ENCODE measurements at places on chromosomes 5 and 9.
A peak's percentile ranks its signal among the peaks of the same experiment; 100 is the strongest.

DNA sequence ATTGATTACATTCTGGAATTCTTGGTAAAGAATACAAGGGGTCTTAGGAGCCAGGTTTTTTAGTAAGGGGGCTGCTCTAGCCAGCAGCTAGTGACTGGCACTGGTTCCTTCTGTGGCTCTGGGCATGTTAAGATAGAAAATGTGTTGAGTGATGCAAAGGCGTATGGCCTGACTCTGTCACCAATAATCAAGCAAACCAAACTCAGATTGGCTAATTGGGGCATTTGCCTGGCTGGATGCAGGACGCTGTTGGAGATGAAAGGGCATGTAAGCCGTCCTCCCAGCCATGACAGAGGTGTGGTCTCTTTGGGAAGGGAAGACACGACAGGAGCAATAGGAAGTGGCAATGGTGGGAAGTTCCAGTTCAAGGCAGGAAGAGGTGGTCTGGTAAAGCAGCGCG lies 87.6 kb upstream of the CTSL start:
- no peak for DNase-seq

DNA sequence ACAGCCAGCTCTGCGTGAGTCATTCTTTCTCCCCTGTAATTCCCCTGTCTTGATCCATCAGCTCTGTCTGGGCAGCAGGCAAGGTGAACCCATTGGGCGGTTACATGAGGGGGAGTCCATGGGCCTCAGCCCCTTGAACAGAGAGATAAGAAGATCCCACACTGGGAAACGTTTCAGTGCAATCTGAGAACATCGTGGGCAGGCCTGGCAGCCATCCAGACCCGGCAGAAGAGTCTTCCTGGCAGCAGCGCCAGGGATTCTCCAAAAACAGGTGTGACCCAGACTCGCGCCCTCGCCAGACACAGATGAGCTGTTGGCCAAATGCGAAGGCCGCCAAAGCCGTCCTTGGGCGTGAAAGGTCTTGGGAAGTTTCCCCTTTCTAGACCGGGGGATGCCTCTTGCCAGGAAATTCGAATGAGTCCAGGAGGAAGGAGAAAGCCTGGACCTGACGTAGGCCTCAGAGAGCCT lies 6.4 kb upstream of the SLC12A7 start:
- no peak for DNase-seq

- peak; percentile 84 for DNase-seq
Observed at GRCh38 chr9:108478431-108479332, 377.1 kb downstream of the ACTL7B start.

GRCh38 chr5:197892-198489 lies 6.7 kb downstream of the LRRC14B start:
- DNase-seq = no peak

DNA sequence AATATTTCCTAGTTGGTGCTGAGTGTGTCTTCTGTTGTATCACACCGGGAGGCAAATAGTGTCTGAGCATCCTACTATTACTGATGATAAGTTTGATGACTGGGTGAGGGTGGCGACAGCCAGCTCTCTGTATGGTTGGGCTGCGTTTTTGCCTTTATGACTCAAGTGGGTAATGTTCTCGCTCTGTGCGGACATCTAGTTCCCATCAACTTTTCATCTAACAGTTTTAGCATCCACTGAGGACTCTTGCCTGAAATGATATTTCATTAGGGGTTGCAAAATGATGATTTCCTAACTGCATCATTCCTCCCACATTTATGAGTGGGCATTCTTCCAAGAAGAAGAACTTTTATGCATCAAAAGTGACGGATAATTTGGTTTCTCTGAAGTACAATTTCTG lies 26.5 kb downstream of the HMCN2 start:
- peak; percentile 22 for DNase-seq

DNA sequence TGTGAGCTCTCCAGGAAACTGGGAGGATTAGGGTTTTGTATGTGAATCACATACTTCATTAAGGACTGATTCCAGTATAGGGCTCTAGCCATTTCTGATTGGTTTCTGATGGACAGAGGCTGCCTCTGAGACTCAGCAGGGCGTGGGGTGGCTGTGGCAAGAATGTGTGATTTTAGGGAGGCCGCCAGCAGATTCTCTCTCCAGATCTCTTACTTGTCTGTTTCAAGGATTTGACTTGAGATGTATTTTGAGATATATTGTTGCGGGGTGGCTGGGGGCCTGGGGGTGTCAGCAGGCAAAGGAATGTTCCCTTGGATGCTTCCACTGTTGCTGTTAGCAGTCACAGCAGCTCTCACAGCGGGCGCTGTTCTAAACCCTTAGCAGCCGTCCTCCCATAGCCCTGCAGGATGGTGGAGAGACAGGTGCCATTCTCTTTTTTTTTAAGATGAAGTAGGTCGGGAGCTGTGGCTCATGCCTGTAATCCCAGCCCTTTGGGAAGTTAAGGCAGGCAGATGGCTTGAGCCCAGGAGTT lies 8.0 kb upstream of the HNRNPAB start:
- DNase-seq = no peak

DNA sequence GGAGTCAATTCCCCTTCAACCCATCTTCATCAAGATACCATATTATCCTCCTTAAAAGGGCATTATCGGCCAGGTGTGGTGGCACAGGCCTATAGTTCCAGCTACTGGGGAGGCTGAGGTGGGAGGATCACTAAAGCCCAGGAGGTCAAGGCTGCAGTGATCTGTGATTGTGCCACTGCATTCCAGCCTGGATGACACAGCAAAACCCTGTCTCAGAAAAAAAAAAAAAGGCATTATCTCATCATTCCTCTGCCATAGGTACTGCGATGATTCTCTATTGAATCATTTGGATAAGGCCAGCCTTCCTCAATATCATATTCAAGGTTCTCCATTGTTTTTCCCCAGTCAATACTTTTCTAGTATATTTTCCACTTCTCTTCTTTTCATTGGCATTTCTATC lies 39.2 kb upstream of the RAB3C start:
- DNase-seq = no peak

DNA sequence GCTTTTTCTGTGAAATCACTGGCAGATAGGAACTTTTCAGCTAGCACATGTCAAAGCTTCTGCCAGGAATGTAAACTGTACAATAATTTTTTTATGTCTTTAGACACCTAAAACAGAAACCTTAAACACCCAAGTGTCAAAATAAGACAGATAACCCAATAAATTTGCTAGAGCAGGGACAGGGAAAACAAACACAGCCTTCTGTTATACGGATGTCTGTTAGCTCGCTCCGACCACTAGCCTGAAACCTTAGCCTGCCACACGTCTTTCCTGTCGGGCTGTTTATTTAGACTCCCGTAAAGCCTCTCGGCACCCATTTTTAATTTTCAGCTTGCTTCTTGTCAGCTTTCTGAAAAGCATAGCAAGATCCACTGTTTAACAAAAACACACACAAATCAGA lies 355.4 kb upstream of the SLC24A2 start:
- DNase-seq = no peak

DNA sequence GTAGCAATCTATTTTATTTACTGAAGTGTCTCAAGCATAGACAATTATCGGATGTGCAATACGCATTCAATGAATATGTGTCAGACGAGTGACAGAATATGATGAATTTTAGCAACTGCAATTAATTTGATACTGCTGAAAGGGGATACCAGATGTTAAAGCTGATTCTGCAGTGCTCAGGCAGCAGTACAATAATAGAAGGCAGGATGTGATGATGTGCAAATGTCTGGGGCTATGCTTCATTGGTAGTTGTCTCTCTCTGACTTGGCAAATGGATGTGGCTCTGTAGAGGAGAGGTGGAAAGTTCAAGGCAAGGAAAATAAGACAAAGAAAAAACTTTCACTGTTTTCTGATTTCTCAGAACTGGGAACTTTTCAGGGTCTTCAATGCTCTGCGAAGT lies 721.2 kb downstream of the CDH18 start:
- no peak for DNase-seq

DNA sequence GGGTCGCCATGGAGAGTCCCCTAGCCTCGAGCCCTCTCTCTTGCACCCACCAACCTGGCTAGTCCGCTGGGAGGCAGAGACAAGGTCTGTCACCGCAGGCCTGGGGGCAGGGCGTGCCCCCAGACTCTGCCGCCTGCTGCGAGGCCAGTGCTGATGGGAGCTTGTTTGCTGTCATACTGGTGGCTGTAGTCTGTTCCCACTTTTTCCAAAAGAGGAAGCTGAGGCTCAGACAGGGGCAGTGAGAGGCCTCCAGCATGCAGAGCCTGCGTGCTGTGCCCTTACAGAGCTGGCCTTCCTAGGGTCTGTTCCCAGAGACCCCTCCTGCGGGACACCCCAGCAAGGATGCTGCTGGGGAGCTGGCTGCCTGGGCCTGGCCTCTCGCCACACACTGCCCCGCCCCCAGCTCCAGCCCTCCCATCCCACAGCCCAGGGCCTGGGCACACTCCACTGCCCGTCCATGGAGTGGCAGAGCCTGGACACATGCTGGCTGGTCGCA lies 21.0 kb upstream of the SUSD3 start:
- no peak for DNase-seq

- DNase-seq = no peak
Observed at GRCh38 chr9:121989010-121989409, 104.1 kb downstream of the TTLL11 start.

DNA sequence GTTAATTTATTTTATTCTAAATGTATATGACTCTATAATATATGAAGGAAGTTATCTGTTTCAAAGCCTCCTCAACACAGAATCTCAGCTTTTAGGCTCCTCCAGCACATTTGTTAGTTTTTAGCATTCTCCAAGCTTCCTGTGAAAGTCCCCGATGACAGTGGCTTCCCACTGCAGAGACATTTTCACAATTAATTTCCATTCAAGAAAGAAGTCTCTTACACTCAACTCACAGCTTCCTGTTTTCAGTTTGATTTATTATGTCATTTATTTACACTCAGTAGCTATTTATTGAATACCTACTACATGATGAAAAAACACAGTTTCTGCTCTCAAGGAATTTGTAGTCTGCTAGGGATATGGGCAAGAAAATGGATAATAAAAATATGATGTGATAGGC lies 2228.2 kb upstream of the WWC1 start:
- no peak for DNase-seq

- no peak for DNase-seq
Observed at GRCh38 chr5:174692982-174693422, 31.4 kb upstream of the MSX2 start.

- no peak for DNase-seq
Observed at GRCh38 chr5:4762316-4762715, 377.8 kb upstream of the ADAMTS16 start.

DNA sequence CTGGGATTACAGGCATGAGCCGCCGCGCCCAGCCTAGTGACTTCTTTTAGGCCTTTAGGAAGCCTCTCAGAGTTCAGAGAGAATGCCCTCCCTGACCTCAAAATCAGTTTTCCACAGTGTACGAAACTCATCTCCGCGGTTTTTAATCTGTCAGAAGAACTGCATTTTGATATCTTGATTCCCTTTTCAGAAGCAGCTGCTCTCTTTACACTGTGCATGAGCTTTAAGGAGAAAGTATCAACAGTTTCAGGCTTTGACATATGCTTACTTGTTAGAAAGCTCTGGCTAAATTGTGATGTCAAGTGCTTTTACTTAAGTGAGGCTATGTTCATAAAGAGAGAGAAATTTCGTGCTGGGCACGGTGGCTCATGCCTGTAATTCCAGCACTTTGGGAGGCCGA lies 74.6 kb downstream of the USP20 start:
- DNase-seq = no peak

DNA sequence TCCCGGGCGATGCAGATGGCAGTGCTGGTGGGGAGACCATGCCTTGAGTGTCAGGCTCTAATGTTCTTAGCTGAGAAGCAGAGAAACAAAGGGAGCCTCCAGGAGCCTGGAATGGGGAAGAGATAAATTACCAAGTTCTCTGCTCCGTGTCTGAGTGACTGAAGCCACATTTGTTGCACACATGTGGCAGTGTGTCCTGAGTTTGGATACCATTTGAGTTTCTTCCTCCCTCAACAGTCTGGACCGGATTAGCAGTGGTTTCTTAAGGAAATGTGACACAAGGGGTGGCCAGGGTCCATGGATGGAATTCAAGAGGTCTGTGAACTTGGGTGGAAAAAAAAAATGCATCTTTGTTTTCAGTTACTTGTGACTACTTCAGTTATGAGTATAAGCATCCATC lies 50.7 kb upstream of the GARNL3 start:
- no peak for DNase-seq

DNA sequence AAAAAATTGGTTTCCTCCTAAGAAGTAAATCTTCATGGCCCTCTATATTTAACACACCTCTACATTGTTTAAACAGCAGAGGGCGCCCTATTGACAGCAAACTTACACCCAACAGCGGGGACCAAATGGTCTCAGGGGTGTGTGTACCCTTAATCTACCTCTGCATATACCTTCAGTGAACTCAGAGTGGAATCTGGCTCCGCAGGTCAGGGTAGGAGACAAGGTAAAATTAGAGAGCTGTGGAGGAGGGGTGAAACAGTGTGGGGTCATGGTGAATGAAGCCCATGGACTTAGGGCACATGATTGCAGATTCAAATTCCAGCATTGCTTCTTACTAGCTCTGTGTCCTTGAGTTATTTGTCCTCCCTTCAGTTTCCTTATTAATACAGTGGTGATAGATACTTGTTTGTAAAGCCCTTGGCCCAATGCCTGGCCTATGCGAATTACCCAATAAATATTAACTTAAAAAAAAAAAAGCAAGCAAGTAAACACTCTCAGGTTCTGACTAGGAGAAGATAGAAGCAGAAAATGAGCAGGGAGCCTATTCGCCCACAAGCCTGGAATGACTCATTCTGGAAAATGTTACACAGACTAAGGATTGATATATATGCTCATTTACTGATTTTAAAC lies 122.9 kb downstream of the CAVIN4 start:
- DNase-seq = no peak

- DNase-seq = peak; percentile 19
Observed at GRCh38 chr5:171907725-171908343, 98.6 kb downstream of the FBXW11 start.

- no peak for DNase-seq
Observed at GRCh38 chr9:69425136-69425801, 100.3 kb downstream of the ENTREP1 start.

GRCh38 chr9:128721487-128722010 lies 2.4 kb downstream of the ZDHHC12 start:
- no peak for DNase-seq

DNA sequence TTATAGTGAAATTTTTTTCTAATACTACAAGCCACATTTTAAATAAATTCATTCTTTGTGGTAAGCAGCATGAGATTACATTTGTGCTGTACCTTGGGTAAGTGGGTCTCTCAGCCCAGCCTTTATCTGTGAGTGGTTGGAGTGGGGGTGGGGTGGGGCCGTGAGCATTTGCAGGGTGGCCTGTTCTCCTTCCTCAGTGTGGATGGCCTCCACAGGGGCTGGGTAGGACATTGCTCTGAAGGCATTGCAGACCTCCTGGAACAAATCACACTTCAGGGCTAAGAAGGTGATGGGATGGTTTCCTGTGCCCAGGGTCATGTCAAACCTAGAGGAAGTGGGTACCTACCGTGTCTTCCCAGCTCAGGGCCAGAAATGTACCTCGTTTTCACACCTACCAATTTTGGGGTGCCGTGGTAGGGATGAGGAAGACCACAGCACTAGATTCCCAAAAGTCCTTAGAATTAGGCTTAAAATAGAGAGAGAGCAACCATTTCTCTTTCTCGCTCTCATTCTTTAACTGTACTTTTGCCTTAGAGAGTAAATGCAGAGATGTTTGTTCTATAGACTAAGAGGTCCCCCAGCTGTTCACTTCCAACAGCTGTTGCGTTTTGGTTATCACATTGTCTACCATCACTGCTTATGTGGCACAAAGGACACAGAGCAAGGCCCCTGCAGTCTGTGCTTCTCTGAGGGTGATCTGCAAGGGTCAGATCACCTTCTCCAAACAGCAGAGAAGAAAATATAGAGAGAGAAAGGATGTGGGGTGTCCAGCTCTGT lies 83.4 kb upstream of the CTSL start:
- DNase-seq = no peak

Data from GM04504 (cell line).